ENCODE measurements at places on chromosomes 12 and 14.

GRCh38 chr12:118183155-118183554, 47.2 kb downstream of the PEBP1 start:
- DNase-seq = no peak

DNA sequence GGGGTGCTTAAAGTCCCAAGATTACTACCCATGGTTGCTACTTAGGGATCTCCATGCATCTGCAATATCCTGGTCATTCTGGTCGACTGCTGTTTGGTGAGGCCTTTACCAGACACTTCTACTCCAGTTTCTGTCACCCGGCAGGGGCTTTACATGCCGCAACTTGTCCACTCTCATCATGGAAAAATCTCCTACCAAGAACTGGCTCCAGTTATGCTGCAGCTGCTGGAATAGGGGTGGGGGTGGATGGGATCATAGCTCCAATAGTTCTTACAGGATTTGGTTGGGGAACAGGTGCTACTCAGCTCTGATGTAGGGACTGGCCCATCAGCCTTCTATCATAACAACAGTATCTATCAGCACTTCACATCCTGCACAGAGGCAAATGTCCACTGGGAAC, 51.6 kb downstream of the SPTB start:
- DNase-seq = no peak

GRCh38 chr12:633731-634130, 29.5 kb downstream of the NINJ2 start:
- DNase-seq = no peak

DNA sequence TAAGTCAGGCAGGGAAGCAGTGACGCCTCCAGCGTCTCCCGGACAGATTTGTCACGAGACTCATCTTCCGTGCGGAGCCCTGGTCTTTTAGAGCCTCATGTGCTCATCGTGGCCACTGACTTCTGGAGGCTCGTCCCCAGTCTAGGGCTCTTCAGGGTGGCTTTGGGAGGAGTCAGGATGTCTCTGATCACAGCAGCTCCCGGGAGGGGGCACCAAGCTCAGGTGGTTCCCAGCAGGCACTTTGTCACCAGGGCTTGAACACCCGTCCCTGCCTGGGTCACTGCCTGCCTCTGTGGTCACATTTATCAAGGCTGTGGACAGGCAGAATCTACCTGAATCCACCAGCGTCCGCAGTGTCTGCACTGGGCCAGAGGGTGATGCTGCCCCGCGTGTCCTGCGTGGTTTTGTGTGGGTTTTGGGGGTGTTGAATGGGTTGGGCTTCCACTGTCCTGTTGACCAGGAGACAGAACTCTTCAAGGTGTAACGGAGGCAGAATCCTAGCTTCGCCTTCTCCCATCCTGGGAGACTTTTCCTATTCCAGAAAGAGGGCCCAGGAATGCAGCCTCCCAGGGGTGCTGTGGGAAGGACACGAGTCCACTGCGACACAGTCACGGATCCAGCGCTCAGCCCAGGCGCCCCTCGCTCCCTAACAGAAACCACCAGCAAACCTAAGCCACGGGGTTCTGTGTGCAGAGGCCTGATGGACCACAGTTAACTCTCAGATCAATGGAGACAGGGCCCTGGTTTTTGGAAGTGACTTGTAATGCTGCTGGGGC, 132.3 kb downstream of the ADGRD1 start:
- no peak for DNase-seq

GRCh38 chr14:34049790-34050189, 98.9 kb upstream of the EGLN3 start:
- no peak for DNase-seq

DNA sequence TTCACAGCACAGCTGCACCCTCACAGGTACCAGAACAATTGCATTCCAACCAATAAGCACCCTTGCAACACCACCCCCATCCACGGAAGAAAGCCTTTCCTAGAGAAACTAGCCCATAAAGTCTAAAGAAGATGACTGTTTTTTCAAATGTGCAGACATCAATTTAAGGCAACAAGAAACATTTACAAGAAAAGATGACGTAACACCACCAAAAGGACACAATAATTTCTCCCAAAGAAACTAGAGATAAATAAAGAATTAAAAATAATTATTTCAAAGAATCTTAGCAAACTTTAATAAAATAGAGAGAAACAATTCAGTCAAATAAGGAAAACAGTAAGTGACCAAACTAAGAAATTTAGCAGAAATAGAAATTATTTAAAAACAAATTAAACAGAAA, 352.3 kb upstream of the ATXN7L3B start:
- DNase-seq = no peak

- DNase-seq = no peak
These were observed 10.2 kb upstream of the PRMT8 start for GRCh38 chr12:3480764-3481163.

All from non-pigmented ciliary epithelial cell (primary cell).